NCI-H1930 (cell line): ENCODE measurements at places on chromosomes 5 and 9.

DNA sequence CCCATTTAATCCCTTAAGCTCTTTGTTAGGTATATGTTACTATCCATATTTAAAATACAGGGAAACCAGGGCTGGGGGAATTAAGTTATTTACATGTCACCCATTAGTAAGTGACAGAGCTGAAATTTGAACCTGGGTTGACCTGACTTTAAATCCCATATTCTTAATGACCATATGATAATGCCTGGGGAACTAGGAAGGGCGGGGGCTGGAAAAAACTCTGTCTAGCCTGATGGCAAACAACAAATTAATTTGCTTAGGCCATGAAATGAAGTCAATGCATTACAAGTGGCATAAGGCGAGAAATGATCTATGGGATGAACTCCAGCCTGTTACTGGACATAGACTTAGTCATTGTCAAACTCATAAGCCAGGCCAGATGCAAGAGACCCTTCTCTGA, 325.7 kb upstream of the WWC1 start:
- DNase-seq = no peak

DNA sequence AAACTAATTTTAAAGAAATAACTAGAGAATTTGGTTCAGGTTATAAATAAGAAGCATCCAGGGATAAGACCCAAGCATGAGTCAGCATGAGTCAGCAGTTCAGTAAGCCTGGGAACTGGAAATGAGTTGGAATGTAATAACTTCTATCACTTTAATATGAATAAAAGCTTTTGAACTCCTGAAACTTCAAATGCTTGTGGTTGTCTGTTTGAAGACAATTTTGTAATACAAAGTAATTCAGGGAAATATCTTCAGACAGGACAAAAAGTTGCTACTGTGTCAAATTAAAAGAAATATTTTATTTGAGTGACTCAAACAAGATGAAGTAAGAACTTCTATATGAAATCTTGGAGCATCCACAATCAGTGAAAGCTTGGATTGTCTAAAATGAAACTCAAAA, 331.2 kb upstream of the DAB2 start:
- no peak for DNase-seq

DNA sequence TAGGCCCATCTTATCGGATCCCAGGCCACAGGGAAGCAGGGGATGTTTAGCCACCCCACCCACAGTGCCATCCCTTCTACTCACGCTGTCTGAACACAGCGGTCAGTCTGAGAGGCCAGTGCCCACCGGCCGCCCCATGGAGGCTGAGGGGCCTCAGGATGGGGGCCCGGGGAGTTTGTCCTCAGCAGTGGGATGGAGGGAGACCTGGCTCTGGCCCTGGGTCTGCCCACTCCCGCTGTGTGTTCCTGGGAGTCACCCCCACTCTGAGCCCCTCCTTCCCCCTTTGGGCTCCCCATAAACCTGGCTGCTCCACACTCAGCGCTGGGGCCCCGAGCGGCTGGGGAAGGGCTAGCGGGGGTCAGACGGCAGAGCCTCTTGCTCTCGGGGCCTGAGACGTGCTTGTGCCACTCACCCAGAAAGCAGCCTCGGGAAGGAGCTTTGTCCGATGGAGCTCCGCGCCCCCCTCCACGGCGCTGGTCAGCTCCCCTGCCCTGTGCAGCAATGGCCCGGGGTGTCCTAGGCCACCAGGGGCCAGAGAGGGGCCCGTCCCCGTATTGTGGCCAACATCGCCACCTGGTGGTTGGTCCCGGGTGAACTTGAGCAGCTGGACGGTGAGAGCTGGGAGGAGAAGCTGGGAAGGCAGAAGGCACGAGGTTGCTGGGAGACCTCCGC, 10.9 kb upstream of the LAMC3 start:
- DNase-seq = peak; percentile 36

GRCh38 chr5:78778538-78778937, 130.0 kb upstream of the LHFPL2 start:
- DNase-seq = no peak

DNA sequence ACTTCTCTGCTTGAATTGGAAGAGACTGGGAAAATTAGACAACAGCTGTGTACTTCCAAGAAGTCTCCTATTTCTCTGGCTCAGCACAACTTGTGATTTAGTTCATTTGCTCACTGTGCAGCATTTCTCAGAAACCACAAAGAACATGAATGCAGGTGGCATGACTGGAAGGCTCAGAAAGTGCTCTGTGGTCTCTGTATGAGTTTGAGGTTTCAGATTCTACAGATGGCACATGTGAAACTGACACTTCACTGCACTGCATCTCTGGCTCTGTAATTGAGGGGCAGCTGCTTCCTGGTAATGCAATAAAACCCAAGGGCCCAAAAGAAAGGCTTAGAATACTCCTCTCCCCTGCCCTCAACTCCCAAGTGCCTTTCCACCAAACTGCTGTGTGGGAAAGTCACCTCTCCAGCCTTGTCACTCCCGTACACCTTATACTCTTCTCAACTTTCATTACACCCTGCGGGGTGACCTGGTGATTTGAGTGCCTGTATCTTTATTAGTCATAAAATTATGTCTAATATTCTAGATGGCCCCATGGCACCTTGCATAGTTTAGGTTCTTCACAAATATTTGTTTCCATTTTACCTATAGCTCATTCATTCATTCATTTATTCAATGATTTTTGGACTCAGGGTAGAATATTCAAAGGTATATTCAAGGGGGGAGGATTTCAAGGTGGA, 82.5 kb downstream of the ESM1 start:
- DNase-seq = no peak

DNA sequence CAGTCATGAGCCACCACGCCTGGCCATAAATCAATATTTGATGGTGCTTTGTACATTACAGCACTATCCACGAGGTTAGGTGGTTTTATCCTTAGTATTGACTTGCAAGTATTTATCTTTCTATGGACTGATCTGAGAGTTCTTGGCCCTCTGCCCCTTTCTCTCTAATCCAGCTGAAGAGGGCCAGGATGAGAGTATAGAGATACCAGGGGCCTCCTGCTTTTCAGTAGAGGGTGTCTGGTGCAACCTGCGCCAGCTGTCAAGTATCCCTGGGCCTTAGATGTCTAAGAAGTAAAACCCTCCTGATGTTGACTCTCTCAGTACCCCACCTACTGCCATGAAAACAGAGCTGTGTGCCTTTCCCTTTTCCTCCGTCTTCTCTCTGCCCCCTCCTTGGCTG, 153.4 kb downstream of the SLIT3 start:
- no peak for DNase-seq

DNA sequence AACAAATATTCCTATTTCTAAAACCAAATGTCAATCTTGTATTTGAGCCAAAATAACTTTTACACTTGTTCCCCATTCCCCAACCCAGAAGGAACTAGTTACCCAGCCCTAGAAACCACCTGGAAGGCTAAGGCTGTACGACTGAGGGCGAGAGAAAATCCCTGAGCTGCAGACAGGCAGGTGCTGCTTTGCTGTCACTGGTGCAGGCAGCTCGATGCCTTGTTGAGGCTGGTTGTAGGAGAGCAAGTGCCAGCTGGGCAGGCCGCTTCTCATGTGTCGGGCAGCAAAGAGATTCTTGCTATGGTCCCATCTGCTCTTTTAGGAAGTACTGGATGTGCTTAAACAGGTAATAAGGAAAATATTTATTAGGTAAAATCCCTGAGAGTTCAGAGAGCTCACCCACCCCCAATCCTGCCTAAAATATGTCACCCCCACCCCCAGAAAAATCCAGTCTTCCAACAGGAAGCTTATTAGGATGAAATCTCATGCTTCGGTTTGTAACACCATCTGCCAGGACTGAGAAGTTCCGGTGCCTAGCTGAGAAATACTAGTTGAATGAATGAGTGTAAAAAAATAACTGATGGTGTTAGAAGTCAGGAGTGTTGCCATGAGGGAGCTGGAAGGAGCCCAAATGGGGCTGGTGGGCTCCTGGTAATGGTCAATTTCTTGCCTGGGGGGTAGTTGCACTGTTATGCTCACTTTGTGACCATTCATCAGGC, 91.1 kb upstream of the DMRT1 start:
- no peak for DNase-seq

DNA sequence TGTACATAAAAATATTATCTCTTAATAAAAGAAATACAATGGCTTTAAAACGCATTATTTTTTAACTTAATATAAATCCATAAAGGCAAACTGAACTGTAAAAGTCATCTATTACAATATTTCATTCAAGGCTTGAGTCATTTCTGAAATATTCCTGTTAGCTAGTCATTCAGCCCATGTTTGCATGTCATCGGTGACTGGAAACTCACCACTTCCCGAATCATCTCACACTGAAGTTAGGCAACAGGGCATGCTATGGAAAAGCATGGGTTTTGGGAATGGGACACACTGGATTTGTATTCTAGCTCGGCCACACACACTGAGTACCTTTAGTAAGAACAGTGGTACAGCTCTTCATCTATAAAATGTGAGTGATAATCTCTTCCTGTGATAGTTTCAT, 691.1 kb upstream of the C9orf72 start:
- no peak for DNase-seq
